ENCODE measurements at places on chromosomes 16 and 17.

DNA sequence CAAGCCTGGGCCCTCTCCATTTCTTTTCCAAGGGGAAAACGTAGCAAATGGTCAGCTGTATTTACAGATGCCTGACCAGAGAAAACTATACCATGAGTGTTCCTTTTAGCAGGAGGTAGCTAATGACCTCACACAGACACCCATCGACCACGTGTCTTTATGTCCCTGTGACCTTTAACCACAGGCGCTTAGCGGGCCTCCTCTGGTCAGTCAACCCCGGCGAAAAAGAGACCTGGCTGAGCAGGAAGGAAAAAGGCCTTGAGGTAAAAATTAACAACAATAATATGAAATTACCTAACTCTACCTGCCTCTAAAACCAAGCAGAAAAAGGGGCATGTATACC is 9.1 kb downstream of the NUDT16L1 start:
- no peak for DNase-seq

GRCh38 chr17:30161601-30162000 is 45.0 kb downstream of the NSRP1 start:
- DNase-seq, result no peak

DNA sequence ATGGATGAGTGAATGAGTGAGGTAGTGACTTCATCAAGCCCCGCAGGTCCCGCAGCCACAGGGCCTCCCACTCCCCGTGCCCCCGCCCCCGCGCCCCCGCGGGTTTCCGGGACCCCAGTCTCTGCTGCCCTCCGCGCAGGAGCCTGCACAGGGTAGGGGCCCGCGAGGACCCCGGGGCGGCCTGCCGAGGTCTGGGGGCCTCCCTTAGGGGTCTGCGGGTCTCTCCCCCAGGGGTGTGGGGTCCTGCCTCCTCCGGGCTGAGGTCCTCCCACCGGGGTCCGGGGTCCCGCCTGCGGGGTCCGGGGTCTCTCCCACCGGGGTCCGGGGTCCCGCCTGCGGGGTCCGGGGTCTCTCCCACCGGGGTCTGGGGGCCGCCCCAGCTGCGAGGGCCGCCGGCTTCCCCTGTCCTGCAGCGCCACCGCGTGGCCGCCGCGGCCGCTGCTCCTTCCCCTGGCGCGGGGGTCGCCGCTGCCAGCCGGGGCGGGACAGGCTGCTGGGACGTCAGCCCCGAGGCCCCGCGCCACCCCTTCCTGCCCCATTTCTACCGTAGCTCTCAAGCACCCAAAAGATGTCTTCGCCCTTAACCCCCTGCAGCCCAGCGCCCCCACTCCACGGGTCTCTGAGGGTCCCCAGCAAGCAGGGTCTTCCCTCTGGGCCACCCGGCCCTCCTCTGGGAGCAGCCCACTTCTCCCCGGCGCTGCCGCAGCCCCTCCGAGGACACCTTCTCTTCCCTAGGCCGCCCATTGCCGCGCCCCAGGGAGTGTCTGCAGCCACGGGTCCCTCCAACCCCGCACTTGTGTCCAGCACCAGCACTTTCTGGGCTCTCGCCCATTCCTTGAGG is 10.4 kb upstream of the CHMP6 start:
- DNase-seq, result no peak

DNA sequence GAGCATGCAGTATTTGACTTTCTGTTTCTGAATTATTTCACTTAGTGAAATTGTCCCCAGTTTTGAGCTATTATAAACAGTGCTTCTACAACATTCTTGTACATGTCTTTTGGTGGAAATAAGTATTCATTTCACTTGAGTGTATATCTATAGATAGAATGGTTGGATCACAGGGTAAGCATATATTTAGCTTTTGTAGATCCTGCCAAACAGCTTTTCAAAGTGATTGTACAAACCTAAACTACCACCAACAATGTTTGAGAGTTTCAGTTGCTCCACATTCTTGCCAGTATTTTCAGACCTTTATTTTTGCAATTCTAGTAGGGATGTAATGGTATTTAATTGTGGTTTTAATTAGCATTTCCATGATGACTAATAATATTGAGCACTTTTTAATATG is 91.6 kb downstream of the CCT6B start:
- DNase-seq, result no peak

DNA sequence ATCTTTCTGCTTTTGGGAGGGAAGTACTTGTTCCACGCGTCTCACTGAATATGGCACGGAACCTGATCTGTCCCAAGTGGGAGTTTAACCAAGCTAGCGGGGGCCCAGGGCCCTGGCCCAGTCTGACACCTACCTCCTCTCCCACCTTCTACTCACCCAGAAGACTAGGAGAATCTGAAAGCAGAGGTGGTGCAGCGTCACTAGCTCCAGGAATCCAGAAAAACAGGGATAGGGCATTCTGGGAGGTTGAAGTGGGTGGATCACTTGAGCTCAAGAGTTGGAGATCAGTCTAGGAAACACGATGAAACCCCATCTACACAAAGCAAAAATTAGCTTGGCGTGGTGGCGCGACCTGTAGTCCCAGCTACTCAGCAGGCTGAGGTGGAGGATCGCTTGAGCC is 163.5 kb upstream of the ZNF267 start:
- no peak for DNase-seq

GRCh38 chr17:67554634-67555033 is 163.1 kb upstream of the NOL11 start:
- no peak for DNase-seq

GRCh38 chr16:54233615-54234014 is 53.0 kb downstream of the IRX3 start:
- no peak for DNase-seq

DNA sequence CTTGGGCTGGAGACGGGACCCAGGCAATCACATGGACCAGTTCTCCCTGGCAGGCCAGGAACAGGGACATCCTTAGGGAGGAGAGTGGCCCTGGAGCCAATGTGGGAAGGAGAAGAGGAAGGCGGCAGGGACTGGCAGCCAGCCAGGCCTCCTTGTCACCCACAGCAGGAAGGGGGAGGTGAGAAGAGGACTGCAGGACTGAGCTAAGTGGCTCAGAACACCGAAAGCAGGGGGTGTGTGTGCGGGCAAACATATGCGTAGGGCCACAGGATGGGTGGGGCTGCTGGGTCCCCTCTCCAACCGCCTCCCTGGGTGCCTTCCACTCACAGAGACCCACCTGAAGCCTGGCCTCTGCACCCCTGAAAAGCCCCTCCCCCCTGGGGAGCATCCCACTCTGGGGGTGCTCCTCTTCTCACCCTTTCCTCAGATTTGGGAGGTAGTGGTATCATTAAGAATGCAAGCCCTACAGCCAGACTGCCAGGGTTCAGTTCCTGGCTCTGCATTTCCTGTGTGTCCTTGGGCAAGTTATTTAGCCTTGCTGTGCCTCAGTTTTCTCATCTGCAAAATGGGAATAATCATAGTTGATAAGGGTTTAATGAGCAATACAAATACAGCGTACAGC is 8.1 kb downstream of the PNMT start:
- DNase-seq, result no peak

- no peak for DNase-seq
Observed at GRCh38 chr17:6699997-6700947, 12.9 kb downstream of the SLC13A5 start.

- no peak for DNase-seq
Observed at GRCh38 chr16:81752225-81752875, 26.7 kb upstream of the PLCG2 start.

GRCh38 chr16:79451196-79451816 is 149.2 kb downstream of the MAF start:
- DNase-seq, result no peak

GRCh38 chr17:82564241-82564640 is 44.7 kb downstream of the FOXK2 start:
- no peak for DNase-seq

DNA sequence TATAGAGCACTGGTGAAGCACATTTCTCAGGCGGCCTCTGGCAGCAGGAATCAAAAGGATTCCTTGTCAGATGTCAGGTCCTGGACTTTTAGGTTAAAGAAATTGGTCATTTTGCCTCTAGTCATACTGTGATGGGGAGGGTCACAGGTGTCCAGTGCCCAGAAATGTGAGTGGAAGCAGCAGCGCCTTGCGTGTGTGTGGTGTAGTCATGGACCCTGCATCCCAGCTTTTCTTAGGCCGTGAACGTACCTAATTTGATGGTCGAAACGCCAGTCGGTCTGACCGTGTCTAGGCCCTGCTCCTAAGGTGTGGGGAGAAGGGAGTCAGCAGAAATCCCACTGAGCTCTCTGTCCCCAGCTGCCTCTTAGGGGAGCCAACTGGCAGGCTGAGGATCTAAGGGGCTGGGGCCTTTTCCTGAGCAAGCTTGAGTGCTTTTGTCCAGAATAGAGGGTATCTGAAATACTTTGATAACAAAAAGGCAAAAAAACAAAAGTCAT is 32.0 kb downstream of the POLR3E start:
- no peak for DNase-seq

DNA sequence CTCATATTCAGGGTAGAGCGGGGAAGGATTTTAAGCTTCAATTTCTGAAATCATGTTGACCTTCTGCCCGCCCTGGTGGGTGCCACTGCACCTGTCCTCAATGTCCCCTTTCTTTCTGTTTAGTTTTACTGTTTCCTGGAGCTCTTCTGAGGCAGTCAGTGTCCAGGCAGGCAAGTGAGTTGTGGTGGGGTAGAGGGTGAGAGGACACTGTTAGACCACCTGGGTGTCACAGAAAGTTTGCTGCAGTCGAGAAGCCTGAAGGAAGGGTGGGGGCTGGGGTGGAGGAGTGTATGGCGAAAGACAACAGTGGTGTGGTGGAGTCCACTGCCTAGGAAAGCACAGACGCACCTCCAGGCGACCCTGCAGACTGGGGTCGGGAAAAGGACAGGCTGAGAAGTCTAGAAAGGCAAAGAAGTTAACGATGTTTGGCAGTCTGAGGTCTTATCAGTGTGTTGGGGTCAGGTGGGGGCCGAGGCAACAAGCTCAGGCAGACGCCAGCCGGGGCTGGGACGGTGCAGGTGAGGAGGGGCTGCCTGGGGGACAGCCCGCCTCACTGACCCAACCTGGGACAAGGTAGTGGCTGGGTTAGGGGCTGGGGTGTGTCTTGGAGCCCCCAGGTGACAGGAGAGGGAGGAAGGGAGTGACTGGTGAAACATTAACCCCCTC is 23.3 kb upstream of the HOXB13 start:
- no peak for DNase-seq

- no peak for DNase-seq
Observed at GRCh38 chr17:9868552-9868951, 36.5 kb downstream of the RCVRN start.

DNA sequence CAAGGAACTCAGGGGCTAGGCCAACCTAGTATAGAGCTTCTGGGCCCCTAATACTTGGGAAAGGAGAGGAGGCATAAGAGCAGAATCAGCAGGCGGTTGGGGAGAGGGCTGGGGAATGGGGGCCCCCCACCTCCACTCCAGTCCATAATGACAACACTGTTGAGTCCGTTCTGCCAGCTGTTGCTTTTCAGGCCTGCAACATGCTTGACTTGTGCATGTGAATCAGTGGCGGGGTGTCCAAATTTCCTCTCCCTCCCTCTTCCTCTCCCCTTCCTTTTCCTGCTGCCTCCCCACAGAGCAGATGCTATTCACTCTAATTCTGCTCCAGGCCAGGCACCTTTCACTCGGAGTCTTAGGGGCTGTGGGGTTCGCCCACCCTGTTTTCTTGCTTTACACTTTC is 31.7 kb downstream of the SGSM2 start:
- DNase-seq, result no peak

- DNase-seq, result no peak
Observed at GRCh38 chr17:68780596-68780995, 174.6 kb downstream of the ABCA8 start.

DNA sequence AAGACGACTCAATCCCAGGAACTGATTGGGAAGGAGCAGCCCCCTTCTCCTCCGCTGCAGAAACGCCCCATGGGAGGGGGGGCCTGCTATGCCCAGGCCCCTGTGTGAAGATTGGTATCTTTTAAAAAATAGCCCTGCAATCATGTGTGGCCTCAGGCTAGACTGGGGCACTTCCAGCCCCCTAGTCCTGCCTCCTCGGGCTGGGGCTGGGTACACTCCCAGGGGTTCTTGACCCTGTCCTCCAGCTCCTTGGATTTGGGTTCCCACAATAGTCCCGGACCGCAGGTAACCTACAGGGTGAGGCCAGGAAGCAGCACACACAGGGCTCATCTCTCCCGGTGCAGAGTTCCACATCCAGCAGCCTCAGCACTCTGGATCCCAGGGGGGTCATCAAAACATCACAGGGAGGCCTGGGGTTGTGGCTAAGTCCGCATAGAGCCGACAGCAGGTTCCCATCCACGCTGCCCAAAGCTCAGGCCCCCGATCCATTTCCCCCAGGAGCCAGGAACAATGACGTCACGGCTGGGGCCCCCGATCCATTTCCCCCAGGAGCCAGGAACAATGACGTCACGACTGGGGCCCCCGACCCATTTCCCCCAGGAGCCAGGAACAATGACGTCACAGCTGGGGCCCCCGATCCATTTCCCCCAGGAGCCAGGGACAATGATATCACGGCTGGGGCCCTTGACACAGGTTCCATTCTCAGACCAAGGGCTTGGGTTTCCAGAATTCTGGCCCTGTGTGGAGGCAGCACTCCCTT is 202.4 kb downstream of the IRF8 start:
- no peak for DNase-seq

- DNase-seq, result no peak
Observed at GRCh38 chr16:47058295-47059086, 85.0 kb upstream of the DNAJA2 start.

- no peak for DNase-seq
Observed at GRCh38 chr16:54417384-54417783, 130.8 kb upstream of the IRX3 start.

- DNase-seq, result peak; percentile 35
Observed at GRCh38 chr16:69217433-69217832, 30.5 kb downstream of the SNTB2 start.

GRCh38 chr17:1710807-1711553 is 803 bp upstream of the TLCD2 start:
- DNase-seq, result no peak

- no peak for DNase-seq
Observed at GRCh38 chr16:88420496-88420895, 32.6 kb upstream of the ZFPM1 start.

GRCh38 chr17:77746393-77746792 is 212.1 kb upstream of the TNRC6C start:
- no peak for DNase-seq

Measured in H54 (cell line).